ENCODE measurements at places on chromosomes 4 and X.

DNA sequence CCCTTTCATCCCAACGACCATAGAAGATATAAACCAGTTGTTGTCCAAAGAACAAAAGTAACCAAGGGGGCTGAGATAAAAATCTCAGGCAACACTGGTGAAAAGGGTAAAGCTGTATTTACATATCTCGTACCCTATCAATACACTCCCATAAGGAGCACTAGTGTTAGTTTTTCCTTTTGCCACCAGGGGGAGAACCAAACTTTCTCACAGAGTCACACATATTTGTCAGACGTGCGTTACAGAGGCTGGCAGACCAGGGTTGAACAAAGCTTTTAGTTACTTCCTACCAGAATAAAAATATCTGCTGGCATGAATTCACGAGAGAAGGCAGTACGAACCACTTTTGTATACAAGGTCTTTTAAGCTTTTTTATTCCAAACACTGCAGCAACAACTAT lies 88.3 kb downstream of the AMELX start:
- no peak for DNase-seq

DNA sequence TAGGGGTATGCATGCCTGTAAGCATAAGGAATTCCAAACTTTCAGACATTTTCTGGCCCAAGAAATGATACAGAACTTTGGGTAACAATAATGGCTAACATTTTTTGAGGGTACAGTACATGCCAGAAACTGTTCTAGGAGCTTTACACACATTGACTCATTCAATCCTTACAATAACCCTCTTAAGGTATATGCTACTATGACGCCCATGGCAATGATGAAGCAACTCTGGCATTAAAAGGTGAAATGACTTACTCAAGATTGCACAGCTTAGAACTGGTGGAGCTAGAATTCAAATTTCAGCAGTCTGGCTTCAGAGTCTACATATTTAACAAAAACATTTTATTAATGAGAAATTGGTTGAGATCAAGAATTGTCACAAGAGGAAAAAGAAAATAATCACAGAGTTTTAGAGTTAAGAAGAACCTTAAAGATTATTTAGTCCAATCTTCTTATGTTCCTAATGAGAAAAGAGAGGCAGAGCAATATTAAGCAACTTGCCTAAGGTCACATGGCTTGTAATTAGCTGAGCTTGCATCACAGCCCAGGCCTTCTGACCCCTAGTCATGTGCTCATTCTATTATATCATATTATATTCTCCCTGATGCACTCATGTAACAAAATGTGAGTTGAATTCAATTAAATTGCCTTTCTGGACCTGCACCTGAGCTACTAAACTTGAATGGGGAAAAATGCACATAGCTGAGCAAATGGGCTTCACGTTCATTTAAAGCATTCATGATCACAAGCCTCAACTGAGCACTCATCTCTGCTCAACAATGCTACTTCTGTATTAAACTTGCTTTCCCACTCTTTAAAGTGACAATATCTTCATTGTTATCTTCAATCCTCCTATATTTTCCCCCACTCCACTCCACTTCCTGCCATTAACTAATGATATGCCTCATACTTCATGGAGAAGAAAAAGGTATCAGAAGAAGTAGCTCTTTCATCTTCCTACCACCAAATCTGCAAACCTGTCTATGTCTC lies 73.2 kb downstream of the ENOX2 start:
- no peak for DNase-seq

DNA sequence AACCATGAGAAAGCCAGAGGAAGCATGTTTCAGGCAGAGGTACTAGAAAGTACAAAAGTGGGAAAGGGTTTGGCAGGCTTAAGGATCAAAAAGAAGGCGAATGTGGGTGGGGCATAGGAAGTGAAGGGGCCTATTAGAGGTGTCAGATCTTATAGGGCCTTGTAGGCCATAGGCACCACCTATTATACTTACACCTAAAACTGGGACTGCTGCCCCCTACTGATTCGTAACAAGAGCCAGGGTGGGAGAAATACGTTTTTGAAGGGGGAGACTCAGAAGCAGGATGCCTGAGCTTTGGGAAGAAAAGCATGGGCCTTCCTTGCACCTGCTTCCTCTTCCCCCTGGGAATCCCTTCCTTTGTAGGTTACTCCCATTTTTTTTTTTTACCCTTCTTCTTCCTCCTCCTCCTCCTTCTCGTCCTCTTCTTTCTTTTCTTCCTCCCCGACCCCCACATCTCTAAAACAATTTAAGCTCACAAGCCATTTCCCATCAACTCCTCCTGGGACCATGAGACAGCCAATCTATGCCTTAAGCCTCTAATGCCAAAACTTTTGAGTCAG lies 40.7 kb upstream of the GPC3 start:
- no peak for DNase-seq

GRCh38 chrX:101357166-101357795 lies 8.7 kb upstream of the TIMM8A start:
- no peak for DNase-seq

DNA sequence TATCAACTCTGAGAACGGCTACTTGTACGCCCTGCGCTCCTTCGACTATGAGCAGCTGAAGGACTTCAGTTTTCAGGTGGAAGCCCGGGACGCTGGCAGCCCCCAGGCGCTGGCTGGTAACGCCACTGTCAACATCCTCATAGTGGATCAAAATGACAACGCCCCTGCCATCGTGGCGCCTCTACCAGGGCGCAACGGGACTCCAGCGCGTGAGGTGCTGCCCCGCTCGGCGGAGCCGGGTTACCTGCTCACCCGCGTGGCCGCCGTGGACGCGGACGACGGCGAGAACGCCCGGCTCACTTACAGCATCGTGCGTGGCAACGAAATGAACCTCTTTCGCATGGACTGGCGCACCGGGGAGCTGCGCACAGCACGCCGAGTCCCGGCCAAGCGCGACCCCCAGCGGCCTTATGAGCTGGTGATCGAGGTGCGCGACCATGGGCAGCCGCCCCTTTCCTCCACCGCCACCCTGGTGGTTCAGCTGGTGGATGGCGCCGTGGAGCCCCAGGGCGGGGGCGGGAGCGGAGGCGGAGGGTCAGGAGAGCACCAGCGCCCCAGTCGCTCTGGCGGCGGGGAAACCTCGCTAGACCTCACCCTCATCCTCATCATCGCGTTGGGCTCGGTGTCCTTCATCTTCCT lies 2.7 kb downstream of the PCDH10 start:
- DNase-seq, result no peak

GRCh38 chr4:5630762-5631161 lies 77.6 kb downstream of the EVC2 start:
- no peak for DNase-seq

DNA sequence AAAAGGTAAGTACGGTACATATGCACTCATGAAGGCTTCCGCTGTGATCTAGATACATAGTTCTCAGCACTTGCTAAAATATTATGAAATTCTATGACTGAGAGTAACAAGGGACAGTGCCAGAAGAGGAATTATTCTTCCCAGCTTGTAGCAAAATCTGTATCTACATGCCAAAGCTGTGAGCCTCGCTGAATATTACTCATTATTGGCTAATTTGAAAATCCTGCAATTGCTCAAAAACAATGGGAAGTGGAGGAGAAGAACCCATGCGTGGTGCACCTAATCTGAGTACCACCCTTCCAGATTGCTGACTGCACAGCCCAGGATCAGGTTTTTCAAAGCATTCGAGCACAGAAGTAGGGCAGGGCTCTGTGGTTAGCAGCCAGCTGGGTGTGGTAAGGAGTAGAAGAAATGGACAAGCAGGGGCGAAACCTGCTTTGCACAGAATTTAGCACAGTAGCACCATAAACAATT lies 17.4 kb upstream of the PDCL2 start:
- DNase-seq, result no peak

DNA sequence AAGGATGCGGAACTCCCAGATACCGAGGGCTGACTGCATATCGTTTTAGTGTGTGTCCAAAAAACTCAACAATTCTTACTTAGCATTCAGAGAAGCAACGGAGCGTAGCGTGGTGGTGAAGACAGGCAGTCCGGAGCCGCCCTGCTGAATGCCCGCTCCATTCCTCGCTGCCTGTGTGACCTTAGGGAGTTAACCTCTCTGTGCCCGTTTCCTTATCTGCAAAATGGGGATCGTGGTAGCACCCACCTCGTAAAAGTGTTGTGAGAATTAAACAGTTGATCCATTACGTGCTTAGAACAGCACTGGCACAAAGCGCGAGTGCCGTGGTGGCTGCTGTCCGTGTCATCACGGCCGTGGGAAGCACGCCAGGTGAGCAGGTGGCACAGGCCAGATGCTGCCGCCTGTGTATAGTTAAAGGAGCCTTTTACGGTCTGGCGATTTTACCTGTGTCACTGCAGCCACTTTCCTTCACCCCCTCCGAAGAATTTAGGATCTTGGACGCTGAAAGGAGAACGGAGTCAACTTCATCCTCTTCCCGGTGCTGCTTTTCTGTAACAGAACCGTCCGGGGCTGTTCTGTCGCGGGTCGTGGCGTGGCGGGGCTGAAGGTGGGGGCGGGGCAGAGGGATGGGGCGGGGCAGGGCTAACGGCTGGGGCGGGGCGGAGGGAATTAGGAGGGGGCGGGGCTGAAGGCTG lies 885 bp downstream of the CCDC110 start:
- peak; percentile 43 for DNase-seq

GRCh38 chr4:147590249-147590920 lies 26.8 kb upstream of the TMEM184C start:
- peak; percentile 18 for DNase-seq

DNA sequence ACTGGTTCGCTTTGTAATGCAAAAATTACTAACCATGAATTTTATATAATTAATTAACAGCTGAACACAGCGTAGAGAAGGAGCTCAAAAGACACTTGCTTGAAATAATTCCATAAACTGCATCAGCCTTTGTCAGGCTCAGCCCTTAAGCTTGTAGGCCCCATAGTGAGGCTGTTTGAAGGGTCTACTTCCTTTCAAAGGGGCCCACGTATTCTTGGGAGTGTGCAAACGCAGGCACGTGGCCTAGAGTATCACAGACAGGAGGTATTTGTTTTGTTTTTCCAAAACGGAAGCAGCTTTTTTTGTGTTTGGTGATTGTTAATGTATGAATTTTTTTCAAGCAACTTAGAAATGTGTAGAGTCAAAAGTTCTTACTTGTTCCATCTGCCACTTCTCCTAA lies 25.6 kb upstream of the EGF start:
- no peak for DNase-seq

GRCh38 chrX:17563515-17563914 lies 173.8 kb upstream of the SCML1 start:
- DNase-seq, result no peak
